ENCODE measurements at places on chromosomes 4 and X. TPM values are rescaled to one million over a fixed set of nuclear protein-coding genes. Genes with fewer than 3 reads are reported as not detected.

The PHKA1 gene
- 5.8 TPM for total RNA-seq

- no peak for DNase-seq
Observed at GRCh38 chr4:41135801-41136200, 78.5 kb downstream of the APBB2 start.

DNA sequence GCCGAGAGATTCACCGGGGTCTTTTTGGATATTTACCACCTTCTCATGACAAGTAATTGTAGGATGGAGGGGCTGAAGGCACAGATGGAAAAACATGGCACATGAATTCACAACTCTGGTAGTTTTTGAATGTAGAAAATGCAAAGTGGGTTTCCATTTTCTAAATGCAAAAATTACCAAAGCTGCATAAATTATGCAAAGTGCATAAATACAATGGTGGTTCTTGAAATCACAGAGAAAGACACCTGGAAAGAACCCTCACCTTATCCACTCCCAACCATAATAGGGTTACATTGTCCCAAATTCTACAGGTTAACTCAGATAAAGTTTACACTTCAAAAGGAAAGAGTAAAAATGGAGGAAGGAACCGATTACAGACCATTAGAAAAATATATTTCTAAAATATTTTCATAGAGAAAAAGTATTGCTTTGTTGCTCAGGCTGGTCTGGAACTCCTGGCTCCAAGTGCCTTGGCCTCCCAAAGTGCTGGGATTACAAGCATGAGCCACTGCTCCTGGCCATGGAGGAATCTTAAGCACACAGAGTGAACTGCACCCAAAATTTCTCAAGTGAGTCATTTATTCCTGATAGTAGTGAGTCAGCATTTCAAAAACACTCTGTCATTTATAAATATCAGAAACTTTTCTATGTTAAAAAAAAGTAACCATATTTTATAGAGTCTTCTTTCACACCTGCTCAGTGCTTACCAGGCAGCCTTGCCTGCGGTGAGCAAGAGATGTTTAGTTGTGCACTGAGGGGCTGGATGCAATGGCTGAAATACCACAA lies 101.4 kb downstream of the FIP1L1 start:
- DNase-seq: no peak

DNA sequence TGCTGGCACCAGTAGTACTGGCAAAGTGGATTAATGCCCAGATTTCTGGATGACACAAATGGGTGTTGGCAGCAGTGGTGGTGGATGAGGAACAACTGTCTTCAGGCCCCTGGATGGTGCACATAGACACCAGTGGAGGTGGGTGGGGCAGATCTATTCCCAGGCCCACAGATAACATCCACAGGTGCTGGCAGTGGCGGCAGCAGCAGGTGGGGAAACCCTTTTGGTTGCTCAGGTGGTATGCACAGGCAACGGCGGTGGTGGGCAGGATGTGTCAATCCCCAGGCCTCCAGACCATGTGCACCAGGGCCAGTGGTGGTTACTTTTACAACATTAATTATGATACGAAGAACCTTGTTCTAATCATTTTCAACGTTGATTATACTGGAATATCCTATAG lies 48.9 kb upstream of the FAT4 start:
- no peak for DNase-seq

The TMEM144 gene
- total RNA-seq: 14.6 TPM
